ENCODE measurements at places on chromosomes 11 and 22. TPM values are rescaled to one million over a fixed set of nuclear protein-coding genes. Genes with fewer than 3 reads are reported as not detected.

Gene MFNG
- not detected for total RNA-seq

Gene SHANK3
- 0.50 TPM for total RNA-seq

Gene HDHD5
- 42.7 TPM for total RNA-seq

Gene PVALB
- total RNA-seq = not detected

Gene POTEH
- not detected for total RNA-seq

Gene ANO9
- total RNA-seq = under 0.01 TPM

Gene ST14
- total RNA-seq = 0.17 TPM

Gene OR51E2
- not detected for total RNA-seq

Gene NCAM1
- total RNA-seq = 2.5 TPM

Gene OR56A1
- not detected for total RNA-seq

Gene KDM4E
- not detected for total RNA-seq

Gene CASP12
- not detected for total RNA-seq

Gene XKR3
- not detected for total RNA-seq

Gene VPREB1
- not detected for total RNA-seq

Gene E2F8
- total RNA-seq = 3.3 TPM

Gene DEPDC7
- 4.0 TPM for total RNA-seq

Gene RGL4
- not detected for total RNA-seq

Gene SYT8
- not detected for total RNA-seq

Gene MUC5AC
- not detected for total RNA-seq

Gene RIMBP3B
- 0.30 TPM for total RNA-seq

Gene RIC3
- not detected for total RNA-seq

Gene UPK3A
- not detected for total RNA-seq

Gene FAM111B
- 10.6 TPM for total RNA-seq

Gene USP2
- total RNA-seq = 0.84 TPM

Gene TSPAN32
- total RNA-seq = 0.45 TPM

Gene CDHR5
- not detected for total RNA-seq

Gene SLCO2B1
- not detected for total RNA-seq

Gene APOA4
- not detected for total RNA-seq

Gene CBLIF
- total RNA-seq = not detected

Gene BDNF
- 8.4 TPM for total RNA-seq

Gene APOA5
- not detected for total RNA-seq

Gene DDIAS
- total RNA-seq = 7.3 TPM

Gene LMO2
- 0.30 TPM for total RNA-seq

Gene HEPN1
- total RNA-seq = not detected

Gene GGT5
- 10.3 TPM for total RNA-seq

Gene PHOX2A
- total RNA-seq = not detected

Gene OR8A1
- total RNA-seq = not detected

Gene FAM76B
- 15.6 TPM for total RNA-seq

Gene TTC36
- not detected for total RNA-seq

Gene OR52K1
- total RNA-seq = not detected

Gene SLC16A8
- not detected for total RNA-seq

Gene CPSF7
- total RNA-seq = 31.5 TPM

Gene C22orf42
- not detected for total RNA-seq

Gene HEPHL1
- total RNA-seq = not detected

Gene PANX3
- total RNA-seq = not detected

Gene ABCC8
- total RNA-seq = not detected

Gene MRE11
- total RNA-seq = 10.4 TPM

Gene ZP1
- total RNA-seq = 0.50 TPM

Gene OR8G5
- total RNA-seq = not detected

Gene NPTXR
- 0.59 TPM for total RNA-seq

Gene P4HA3
- 3.7 TPM for total RNA-seq

Data from bronchus fibroblast of lung (primary cell).